ENCODE measurements at places on chromosomes 6 and 20. TPM values are rescaled to one million over a fixed set of nuclear protein-coding genes. Genes with fewer than 3 reads are reported as not detected.

MRPS26 gene
- total RNA-seq, result 77.8 TPM

BMP5 gene
- total RNA-seq, result not detected

ACOT8 gene
- total RNA-seq, result 38.6 TPM

TMEM181 gene
- total RNA-seq, result 42.2 TPM

TP53INP2 gene
- 0.43 TPM for total RNA-seq

PLG gene
- total RNA-seq, result not detected

CASS4 gene
- total RNA-seq, result 0.24 TPM

HDGFL1 gene
- not detected for total RNA-seq

EYS gene
- total RNA-seq, result under 0.01 TPM

ADGRG6 gene
- 21.7 TPM for total RNA-seq

KHDC1 gene
- total RNA-seq, result 0.24 TPM

SULF2 gene
- 210 TPM for total RNA-seq

PNPLA1 gene
- not detected for total RNA-seq

TCP11 gene
- not detected for total RNA-seq

VWA7 gene
- total RNA-seq, result 0.48 TPM

CDSN gene
- total RNA-seq, result not detected

HLA-DRB1 gene
- not detected for total RNA-seq

ARFGEF3 gene
- total RNA-seq, result 8.3 TPM

TMEM74B gene
- 2.4 TPM for total RNA-seq

MOXD1 gene
- total RNA-seq, result under 0.01 TPM

PROKR2 gene
- not detected for total RNA-seq

HTR1E gene
- not detected for total RNA-seq

POM121L2 gene
- total RNA-seq, result not detected

ABCF1 gene
- total RNA-seq, result 25.6 TPM

ZBTB46 gene
- total RNA-seq, result 2.9 TPM
